ENCODE measurements at places on chromosomes 11 and 22.

DNA sequence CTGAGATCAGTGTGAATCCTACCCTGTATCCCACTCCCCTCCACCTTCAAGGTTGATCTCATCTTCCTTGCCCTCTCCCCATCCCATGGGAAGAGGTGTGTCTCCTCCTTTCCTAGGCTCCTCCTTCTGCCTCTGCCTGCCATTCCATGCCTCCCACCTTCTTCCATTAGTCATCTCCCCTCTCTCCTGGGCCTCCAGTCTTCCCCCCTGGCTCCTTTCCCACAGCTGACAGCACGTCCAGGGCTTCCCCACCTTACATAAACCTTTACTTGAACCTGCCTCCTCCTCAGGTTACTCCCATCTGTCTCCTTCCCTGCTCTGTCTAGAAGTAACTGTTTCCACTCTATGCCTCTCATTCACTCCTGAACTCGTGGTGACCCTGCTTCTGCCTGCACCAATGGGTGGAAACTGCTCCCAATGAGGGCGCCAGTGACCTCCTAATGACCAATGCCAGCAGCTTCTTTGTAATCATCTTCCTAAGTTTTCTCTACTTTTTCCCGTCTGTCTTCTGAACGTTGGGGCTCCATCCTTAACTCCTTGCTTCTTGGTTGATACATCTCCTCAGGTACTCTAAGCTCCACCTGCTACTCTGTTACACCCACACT lies 266.9 kb upstream of the NARS2 start:
- no peak for DNase-seq

GRCh38 chr11:80241766-80242165 lies 800.9 kb upstream of the TENM4 start:
- no peak for DNase-seq

DNA sequence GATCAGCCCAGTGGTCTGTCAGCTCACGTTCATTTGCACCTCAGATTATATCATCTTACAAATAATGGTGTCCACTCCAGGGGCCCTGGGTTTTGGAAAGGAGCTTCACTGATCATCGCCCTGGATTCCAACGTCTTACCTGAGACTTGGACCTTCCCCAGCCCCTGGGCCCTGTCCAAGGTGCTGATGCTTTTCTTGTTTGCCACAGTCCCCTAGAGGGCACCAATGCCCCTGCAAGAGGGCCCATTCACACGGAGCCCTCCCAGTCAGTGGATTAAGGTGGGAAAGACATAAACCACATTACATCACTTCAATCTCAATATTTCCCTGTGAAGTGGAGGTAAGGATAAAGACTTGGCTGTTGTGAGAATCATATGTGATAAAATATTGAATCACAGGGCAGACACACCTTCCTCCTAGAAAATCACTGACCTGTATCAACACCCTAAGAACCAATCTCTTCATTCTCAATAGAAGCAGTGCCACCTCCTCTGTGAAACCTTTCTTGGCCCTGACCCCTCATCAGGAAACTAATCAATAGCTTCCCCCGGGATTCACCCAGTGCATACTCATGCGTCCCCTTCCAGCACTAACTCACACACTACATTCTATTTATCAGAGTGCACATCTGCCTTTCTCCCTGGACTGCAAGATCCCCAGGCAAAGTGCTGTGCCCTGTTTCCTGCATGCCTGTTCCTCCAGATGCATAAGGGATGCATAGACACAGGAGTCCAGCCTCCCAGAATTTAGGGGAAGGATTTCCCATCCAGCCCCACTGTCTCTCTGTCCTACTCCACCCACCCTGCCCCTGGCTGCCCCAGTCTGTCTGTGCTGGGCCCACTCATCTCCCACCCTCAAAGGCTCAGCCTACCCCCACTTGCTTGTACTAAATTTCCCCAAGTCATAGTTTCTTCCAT lies 167.0 kb downstream of the BUD13 start:
- no peak for DNase-seq

DNA sequence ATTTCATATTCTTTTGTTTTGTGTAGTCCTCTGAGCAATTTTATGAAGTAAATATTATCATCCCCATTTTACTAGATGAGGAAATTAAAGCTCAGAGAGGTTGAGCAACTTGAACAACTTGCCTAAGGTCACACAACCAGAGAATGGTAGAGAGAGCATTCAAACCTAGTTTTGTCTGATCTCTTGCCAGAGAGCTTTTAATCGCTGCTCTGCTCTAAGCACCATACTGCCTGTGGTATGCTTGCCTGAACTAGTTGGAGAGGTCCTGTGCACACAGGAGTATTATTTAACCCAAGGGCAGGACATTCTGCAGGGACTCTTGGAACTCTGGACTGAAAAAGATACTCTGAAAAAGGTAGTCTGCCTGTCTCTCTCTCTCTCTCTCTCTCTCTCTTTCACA lies 38.5 kb downstream of the TRAF6 start:
- no peak for DNase-seq

- DNase-seq = no peak
Observed at GRCh38 chr11:96218901-96219300, 124.1 kb downstream of the MAML2 start.

DNA sequence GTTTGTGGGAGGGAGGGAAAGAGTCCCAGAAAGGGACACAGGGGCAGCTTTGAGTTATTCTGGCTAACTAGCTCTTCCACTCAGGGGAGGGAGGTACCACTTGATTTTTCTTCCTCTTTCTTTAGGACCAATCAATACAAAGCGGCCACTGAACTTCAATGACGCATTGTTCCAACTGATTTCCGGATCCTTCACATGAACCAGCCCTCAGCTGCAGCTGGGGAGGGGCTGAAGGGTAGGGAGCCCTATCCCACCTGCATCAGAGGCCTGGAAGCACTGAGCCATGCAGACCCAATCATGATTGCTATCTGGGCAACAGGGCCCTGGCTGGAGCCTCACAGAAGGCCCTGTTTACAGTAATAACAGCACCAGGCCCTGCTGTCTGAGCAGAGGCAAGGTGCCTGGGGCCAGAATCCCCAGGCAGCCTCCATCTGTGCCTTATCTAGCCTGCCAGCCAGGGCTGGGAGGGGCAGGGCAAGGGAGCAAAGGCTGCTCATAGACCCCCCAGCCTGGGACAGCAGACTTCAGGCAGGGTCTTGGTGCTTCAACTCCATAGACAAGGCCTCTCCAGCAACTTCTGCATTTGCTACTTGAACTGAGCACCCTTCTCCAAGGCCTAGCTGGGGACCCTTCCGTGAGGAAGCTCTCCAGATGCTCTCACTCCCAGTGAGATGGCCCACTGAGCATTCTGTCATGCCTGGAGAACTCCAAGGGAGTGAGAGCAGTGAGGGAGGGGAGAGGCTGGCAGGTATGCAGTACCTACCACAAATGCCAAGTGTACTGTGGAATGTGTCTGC lies 22.5 kb downstream of the CLPB start:
- peak; percentile 65 for DNase-seq

DNA sequence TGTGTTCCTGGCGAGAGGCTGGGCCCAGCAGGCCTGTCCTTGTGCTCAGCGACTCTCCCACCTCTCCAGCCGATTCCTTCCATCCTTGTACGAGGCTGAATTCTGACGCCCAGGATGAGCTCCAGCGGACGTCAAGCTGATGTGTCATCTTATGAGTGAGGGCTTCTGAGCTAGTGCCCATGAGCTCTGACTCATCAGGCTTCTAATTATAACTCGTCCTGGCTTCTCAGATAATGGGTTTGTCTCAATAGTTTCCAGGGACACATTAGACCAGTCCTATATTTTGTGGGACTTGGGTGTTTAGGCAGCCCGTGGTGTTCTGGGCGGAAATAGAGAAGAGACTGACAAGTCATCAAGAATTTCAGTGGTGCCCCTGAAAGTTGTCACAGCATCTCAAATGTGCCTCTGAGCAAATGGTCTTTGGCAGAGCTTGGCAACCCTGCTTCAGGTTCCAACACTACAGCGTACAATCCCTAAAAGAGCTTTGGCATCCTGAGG lies 108.2 kb upstream of the CD44 start:
- peak; percentile 42 for DNase-seq

DNA sequence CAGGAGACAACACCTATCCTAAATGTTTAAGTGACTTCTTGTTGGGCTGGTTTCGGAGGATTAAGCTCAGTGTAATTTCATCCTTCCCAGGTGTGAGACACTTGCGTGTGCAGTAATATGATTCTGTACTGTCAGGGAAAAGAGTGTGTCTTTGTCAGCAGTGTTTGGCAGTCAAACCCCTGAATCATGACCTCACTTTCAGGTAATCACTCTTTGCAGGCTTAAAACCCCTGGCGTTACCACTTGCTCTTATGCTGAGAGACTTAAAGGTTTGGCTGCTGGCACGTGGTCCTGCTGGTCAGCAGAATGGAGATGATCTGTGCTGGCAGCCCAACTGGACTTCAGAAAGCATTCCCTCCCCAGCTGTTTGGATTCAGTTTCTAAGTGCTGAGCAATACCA lies 56.1 kb downstream of the APIP start:
- DNase-seq = no peak

GRCh38 chr11:121839781-121840180 lies 276.2 kb downstream of the BLID start:
- no peak for DNase-seq

DNA sequence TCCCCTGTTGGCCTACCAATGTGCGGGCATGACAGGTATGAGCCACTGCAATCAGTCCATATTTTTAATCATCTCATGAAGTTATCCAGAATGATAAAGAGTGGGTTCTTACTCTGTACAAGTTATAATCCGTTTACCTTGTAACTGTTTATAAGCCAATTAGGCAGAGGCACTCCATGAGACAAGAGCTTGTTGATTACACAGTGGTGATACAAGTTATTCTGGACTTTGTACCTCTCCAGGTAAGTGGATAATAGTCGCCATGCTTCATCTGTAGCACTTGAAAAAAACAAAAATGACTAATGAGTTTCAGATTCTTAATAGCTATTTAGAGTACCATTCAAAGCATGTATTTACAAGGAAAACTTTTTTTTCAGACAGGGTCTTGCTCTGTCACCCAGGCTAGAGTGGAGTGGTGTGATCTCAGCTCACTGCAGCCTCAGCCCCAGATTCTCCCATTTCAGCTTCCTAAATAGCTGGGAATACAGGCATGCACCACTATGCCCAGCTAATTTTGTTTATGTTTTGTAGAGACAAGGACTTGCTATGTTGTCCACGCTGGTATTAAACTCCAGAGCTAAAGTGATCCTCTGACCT lies 17.7 kb upstream of the FNBP4 start:
- no peak for DNase-seq

- DNase-seq = no peak
Observed at GRCh38 chr22:49687786-49688515, 139.7 kb downstream of the BRD1 start.

- no peak for DNase-seq
Observed at GRCh38 chr22:43824724-43825420, 12.8 kb upstream of the EFCAB6 start.

GRCh38 chr11:133176748-133177147 lies 355.6 kb downstream of the OPCML start:
- no peak for DNase-seq

GRCh38 chr11:4672470-4672869 lies 25.2 kb downstream of the OR51E2 start:
- DNase-seq = no peak

- no peak for DNase-seq
Observed at GRCh38 chr22:47388778-47389177, 626.3 kb downstream of the TBC1D22A start.

DNA sequence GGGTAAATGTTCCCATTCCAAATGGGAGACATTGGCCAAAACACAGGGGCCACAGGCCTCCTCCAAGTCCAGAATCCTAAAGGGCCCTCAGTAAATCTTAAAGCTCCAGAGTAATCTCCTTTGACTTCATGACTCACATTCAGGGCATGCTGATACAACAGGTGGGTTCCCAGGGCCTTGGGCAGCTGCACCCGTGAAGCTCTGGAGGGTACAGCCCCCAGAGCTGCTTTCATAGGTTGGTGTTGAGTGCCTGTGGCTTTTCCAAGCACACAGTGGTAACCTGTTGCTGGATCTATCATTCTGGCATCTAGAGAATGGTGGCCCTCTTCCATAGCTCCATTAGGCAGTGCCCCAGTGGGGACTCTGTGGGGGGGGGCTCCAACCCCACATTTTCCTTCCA lies 54.0 kb downstream of the NELL1 start:
- no peak for DNase-seq

GRCh38 chr22:27510024-27510423 lies 291.5 kb downstream of the MN1 start:
- no peak for DNase-seq

DNA sequence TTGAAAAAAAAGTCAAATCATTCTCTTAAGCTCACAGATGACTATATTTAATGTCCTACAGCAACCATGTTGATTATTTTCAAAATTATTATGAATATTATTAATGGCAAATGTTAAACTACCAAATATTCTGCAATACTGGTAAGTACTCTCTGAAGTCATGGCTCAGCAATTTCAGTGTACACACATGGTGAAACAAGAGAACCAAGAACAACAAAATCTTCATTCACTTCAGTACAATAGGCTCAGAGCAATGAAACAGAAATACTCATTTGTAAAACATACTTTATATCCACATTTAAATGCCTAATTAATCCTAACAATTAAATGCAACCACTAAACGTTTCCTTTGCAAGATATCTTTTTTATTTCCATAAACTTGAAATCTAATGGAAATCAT lies 347.2 kb downstream of the TTC28 start:
- DNase-seq = no peak

GRCh38 chr11:61131998-61132555 lies 29.1 kb downstream of the VPS37C start:
- DNase-seq = no peak

DNA sequence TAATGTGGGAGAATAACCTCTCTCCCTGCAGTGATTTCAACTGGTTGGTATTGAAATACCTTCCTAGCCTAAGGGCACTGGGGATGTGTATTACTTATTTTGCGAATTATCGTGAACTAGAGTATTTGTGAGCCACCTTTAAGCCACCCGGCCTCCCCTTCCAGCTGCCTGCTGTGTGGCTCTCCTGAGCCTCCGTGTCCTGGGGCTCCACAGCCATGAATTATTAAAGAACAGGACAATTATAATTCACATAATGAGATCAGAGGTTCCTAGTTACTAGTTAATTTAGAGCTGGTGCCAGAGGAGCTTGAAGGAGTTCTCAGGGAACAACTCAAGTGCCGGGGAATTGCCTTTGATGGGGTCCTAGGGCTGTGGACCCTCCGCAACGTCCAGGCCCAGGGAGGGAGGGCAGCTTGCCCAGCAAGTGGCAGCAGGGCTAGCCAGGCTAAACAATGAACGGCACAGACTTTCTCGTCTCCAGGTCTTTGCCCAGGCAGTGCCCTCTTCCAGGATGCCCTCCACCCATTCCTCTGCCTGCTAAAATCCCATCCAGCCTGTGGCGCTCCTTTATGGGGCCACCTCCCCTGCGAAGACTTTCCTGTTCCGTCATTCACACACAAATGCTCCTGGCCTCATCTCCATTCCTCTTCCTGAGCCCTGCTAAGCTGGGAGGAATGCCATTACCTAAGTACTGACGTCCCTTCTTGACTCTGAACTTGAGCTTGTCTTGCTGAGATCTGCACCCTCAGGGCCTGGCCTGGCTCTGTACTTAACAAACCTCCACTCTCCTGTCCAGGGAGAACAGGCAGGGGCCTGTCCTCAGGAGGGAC lies 91.5 kb downstream of the RTL6 start:
- DNase-seq = no peak

- no peak for DNase-seq
Observed at GRCh38 chr11:72947229-72947628, 133.0 kb downstream of the ATG16L2 start.

- DNase-seq = no peak
Observed at GRCh38 chr11:912266-912665, 1.7 kb upstream of the CHID1 start.

GRCh38 chr22:37161443-37161842 lies 11.7 kb upstream of the IL2RB start:
- DNase-seq = no peak
